ENCODE measurements at places on chromosomes 7 and 10. TPM values are rescaled to one million over a fixed set of nuclear protein-coding genes. Genes with fewer than 3 reads are reported as not detected.

- no peak overlapping the region for H3K4me3 ChIP-seq
- no peak overlapping the region for H3K27ac ChIP-seq
- peaks cover 23% of the 10 kb centered on the region for H3K27me3 ChIP-seq
- H3K4me1 ChIP-seq = peaks cover 3% of the 10 kb centered on the region
These were observed 19.7 kb downstream of the AFAP1L2 start for GRCh38 chr10:114384601-114385000.

GRCh38 chr10:132324186-132324585, 7.8 kb upstream of the LRRC27 start:
- H3K27me3 ChIP-seq = no peaks in the 10 kb centered on the region
- peaks cover 20% of the 10 kb centered on the region for H3K36me3 ChIP-seq
- H3K4me1 ChIP-seq = peaks cover 34% of the 10 kb centered on the region
- no peak overlapping the region for H3K27ac ChIP-seq

The CTAGE4 gene
- 1.9 TPM for total RNA-seq

- no peak overlapping the region for H3K27ac ChIP-seq
- no peak overlapping the region for H3K4me3 ChIP-seq
These were observed 9.9 kb upstream of the LIPM start for GRCh38 chr10:88792661-88793060.

GRCh38 chr7:91993976-91994375, 53.3 kb downstream of the AKAP9 start:
- no peak overlapping the region for H3K27ac ChIP-seq
- no peak overlapping the region for H3K4me3 ChIP-seq
- no peak for DNase-seq
- no peaks in the 10 kb centered on the region for H3K27me3 ChIP-seq

GRCh38 chr7:128031901-128032604, 816 bp upstream of the LRRC4 start:
- H3K36me3 ChIP-seq = peaks cover 6% of the 10 kb centered on the region
- H3K27me3 ChIP-seq = no peaks in the 10 kb centered on the region
- H3K4me1 ChIP-seq = peaks cover 30% of the 10 kb centered on the region
- H3K4me3 ChIP-seq = peak overlapping the region; percentile 88

GRCh38 chr10:491667-492424, 197.6 kb downstream of the DIP2C start:
- H3K4me3 ChIP-seq = no peak overlapping the region
- H3K36me3 ChIP-seq = no peaks in the 10 kb centered on the region
- no peak overlapping the region for H3K27ac ChIP-seq
- H3K4me1 ChIP-seq = peaks cover 4% of the 10 kb centered on the region
- H3K27me3 ChIP-seq = no peaks in the 10 kb centered on the region
- DNase-seq = no peak

DNA sequence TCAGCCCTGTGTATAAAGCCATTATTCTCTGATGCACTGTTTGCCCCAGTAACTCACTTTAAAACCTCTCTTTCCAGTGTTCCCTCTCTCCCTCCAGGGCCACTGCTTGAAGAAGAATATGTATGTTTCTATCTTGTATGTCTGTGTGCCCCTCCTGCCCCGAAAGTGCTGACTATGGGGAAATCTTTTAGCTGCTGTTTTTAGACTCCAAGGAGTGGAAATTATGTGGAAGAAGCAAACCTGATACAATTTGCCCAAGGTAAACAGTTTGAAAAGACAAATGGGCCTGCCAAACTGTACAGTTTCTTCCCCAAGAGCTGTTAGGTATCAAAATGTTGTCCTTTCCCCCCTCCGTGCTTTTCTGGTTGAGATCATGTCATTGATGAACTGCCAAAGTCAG, 3.4 kb downstream of the ADRA2A start:
- peaks cover 4% of the 10 kb centered on the region for H3K36me3 ChIP-seq
- peak overlapping the region; percentile 57 for H3K4me3 ChIP-seq
- peaks cover 64% of the 10 kb centered on the region for H3K27me3 ChIP-seq

The SH2D4B gene
- total RNA-seq = 0.11 TPM

DNA sequence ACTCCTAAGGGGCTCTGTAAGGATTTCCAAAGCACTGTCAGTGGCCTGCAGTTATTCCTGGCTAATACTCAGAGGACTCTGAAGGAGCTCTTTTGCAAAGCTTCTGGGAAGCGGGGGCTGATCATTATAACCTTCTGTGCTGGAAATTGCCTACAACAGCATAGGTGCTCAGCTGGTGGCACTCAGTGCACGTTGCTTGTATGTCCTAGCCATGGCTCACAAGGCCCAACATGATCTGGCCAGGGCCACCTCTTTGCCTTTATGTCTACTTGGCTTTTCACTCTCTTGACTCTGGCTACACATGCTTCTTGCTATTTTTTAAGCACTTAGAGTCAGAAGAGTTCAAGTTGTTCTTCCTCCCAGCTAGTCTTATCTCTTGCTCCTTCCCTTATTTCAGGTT, 17.5 kb downstream of the LAMB4 start:
- H3K4me1 ChIP-seq = no peaks in the 10 kb centered on the region
- no peaks in the 10 kb centered on the region for H3K27me3 ChIP-seq
- no peak overlapping the region for H3K27ac ChIP-seq
- H3K4me3 ChIP-seq = no peak overlapping the region

DNA sequence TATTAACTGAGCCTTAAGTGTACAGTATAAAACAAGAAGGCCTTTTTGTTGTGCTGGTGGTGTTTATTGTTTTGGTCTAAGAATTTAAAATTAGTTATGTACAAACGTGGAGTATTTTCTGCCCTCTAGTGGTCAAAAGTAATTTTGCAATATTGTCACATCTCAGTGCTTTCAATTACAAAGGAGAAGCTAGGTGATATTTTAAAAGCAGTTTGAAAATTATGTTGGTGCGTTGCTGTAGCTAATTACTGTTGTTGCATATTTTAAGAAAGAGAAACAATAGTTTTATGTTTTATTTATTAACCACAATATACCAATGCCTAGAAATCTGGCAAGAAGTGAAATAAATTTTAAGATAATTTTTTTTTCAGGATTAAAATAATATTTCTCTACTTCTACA, 11.4 kb downstream of the NPVF start:
- no peak overlapping the region for H3K27ac ChIP-seq
- DNase-seq = peak; percentile 50
- no peaks in the 10 kb centered on the region for H3K36me3 ChIP-seq
- peaks cover 29% of the 10 kb centered on the region for H3K27me3 ChIP-seq
- no peaks in the 10 kb centered on the region for H3K4me1 ChIP-seq

GRCh38 chr7:627661-628401, 98.7 kb upstream of the DNAAF5 start:
- peak overlapping the region; percentile 70 for H3K27ac ChIP-seq
- H3K4me1 ChIP-seq = peaks cover 7% of the 10 kb centered on the region
- peaks cover 14% of the 10 kb centered on the region for H3K36me3 ChIP-seq
- DNase-seq = peak; percentile 35
- H3K27me3 ChIP-seq = no peaks in the 10 kb centered on the region

- no peaks in the 10 kb centered on the region for H3K4me1 ChIP-seq
- H3K27me3 ChIP-seq = no peaks in the 10 kb centered on the region
- H3K4me3 ChIP-seq = no peak overlapping the region
- no peak for DNase-seq
These were observed 127.8 kb downstream of the SH3PXD2A start for GRCh38 chr10:103727546-103727963.

The CYP2C8 gene
- total RNA-seq = 0.80 TPM

DNA sequence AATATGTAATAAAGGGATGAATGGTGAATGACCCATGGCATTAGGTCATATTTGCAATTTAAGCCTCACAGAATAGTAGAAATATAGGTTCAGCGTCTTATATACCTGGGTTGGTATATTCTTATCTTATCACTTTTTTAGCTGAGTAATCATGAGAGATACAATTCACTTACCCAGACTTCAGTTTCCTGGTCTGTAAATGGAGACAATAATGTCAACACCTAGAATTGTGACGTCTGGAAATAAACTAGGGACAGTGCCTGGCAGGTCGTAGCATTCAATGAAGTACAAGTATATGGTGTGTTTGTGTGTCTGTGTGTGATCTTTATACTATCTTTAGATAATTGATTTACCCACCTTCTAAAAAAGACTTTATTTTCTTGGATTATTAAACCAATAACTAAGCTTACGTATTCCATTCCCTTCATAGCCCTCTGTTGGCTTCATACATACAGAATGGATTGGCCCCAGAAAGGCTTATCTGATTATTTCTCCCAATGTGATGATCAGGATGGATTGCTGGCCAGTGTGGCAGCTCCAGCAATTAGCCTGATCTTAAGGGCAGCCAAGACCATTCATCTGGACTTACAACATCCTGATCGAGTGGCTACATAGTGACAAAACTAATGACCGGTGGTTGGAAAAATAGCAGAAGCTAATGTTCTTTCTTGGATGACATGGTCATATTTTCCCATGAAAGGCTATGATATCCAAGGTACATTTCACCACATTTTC, 121.2 kb upstream of the NPVF start:
- no peaks in the 10 kb centered on the region for H3K36me3 ChIP-seq
- peaks cover 4% of the 10 kb centered on the region for H3K4me1 ChIP-seq
- DNase-seq = no peak

DNA sequence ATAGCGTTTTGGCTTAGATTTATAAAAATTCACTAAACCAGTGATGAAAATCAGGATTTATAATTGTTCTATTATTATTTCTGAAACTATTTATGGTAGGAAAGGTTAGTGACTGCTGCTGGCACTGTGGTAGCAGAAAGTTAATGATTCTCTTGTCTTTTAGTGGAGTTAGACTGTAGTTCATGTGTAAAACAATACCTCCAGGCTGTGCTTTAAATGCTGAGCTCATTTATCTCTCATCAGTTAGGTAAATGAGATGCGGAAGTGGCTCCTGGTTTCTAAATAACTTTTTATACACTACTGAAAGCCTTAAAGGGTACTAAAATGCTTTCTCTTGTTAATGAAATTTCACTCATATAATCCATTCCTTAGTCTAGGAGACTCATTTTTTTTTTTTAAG, 326.8 kb upstream of the POT1 start:
- H3K36me3 ChIP-seq = no peaks in the 10 kb centered on the region
- no peak for DNase-seq
- H3K27ac ChIP-seq = no peak overlapping the region
- no peaks in the 10 kb centered on the region for H3K27me3 ChIP-seq
- H3K4me1 ChIP-seq = no peaks in the 10 kb centered on the region

DNA sequence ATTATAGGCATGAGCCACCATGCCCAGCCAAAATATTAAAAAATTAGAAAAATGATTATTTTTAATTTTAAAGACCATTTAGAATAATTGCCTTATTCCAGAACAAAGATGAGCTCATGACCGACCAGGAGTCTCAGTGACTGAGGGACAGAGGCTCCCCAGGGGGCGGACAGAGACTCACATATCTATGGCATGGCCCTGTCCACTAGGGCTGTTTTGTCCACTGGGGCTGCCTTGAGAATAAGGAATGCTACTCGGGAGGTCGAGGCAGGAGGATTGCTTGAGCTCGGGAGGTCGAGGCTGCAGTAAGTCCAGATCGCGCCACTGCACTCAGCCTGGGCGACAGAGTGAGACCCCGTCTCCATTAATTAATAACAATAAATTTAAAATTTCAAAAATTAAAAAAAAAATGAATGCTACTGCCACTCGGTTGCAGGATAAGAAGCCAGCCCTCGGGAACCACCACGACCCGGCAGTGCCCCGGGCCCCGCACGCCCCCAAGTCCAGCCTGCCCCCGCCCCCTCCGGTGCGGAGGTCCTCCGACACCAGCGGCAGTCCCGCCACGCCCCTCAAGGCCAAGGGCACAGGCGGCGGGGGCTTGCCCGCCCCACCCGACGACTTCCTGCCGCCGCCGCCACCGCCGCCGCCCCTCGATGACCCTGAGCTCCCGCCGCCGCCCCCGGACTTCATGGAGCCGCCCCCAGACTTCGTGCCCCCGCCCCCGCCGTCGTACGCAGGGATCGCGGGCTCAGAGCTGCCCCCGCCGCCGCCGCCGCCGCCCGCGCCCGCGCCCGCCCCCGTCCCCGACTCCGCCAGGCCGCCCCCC, 128.6 kb downstream of the APBB1IP start:
- peaks cover 58% of the 10 kb centered on the region for H3K36me3 ChIP-seq
- no peak overlapping the region for H3K4me3 ChIP-seq
- no peak overlapping the region for H3K27ac ChIP-seq
- no peaks in the 10 kb centered on the region for H3K4me1 ChIP-seq

The SCART1 gene
- 4.2 TPM for total RNA-seq

GRCh38 chr7:108290459-108291151, 160.4 kb upstream of the LAMB4 start:
- peaks cover 8% of the 10 kb centered on the region for H3K4me1 ChIP-seq
- no peaks in the 10 kb centered on the region for H3K27me3 ChIP-seq
- H3K36me3 ChIP-seq = peaks cover 10% of the 10 kb centered on the region
- H3K27ac ChIP-seq = no peak overlapping the region
- no peak overlapping the region for H3K4me3 ChIP-seq

- no peak overlapping the region for H3K4me3 ChIP-seq
- H3K4me1 ChIP-seq = no peaks in the 10 kb centered on the region
- DNase-seq = no peak
- peaks cover under 1% of the 10 kb centered on the region for H3K27me3 ChIP-seq
These were observed 160.5 kb downstream of the NRF1 start for GRCh38 chr7:129771928-129772479.

The ELMO1 gene
- 94.4 TPM for total RNA-seq

DNA sequence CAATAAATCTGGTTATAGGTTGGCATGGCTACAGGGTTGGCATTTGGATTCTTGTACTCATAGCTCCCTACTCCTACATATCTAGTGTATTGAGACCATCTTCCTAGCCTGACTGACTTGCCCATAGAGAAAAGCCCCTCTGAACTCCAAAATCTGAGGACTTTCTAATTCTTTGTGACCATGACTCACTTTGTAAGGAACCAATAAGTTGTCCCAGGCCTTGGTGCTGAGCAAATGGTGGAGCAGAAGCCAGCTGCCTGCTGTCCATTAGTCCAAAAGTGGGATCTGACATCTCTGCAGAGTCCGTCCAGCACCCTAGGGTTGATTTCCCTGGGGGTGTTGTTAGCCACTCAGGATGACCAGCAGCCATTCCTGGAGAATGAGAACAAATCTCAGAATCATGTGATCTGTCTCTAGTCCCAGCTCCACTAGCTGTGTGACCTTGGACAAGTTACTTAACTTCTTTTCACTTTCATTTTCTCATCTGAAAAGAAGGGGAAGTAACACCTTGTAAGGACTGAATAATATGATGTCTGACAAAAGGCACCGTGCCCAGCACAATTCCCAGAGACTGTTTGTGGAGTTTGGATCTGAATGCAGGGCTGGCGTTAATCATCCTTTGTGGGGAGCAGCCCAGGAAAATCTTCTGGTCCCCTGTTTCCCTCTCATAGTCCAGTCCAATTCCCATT, 44.1 kb downstream of the MTURN start:
- peaks cover 37% of the 10 kb centered on the region for H3K4me1 ChIP-seq
- no peak for DNase-seq
- H3K36me3 ChIP-seq = no peaks in the 10 kb centered on the region
- no peak overlapping the region for H3K27ac ChIP-seq
- no peak overlapping the region for H3K4me3 ChIP-seq

- H3K4me3 ChIP-seq = no peak overlapping the region
- no peak for DNase-seq
- peaks cover 2% of the 10 kb centered on the region for H3K27me3 ChIP-seq
- H3K4me1 ChIP-seq = peaks cover 16% of the 10 kb centered on the region
- H3K27ac ChIP-seq = peak overlapping the region; percentile 27
These were observed 35.3 kb downstream of the AMZ1 start for GRCh38 chr7:2723138-2723850.

The FFAR4 gene
- total RNA-seq = not detected

The EBF3 gene
- total RNA-seq = not detected

- H3K36me3 ChIP-seq = no peaks in the 10 kb centered on the region
- no peak overlapping the region for H3K4me3 ChIP-seq
- no peaks in the 10 kb centered on the region for H3K4me1 ChIP-seq
- H3K27me3 ChIP-seq = no peaks in the 10 kb centered on the region
These were observed 169.5 kb upstream of the LYZL1 start for GRCh38 chr10:29119374-29119773.

- H3K27me3 ChIP-seq = no peaks in the 10 kb centered on the region
- no peak overlapping the region for H3K4me3 ChIP-seq
- DNase-seq = no peak
- peaks cover 7% of the 10 kb centered on the region for H3K36me3 ChIP-seq
These were observed 223.5 kb downstream of the ARHGAP12 start for GRCh38 chr10:31705136-31705535.
